ENCODE measurements at places on chromosomes 1 and 21. TPM values are rescaled to one million over a fixed set of nuclear protein-coding genes. Genes with fewer than 3 reads are reported as not detected.

GRCh38 chr1:101325144-101325543 is 88.3 kb downstream of the S1PR1 start:
- no peak for DNase-seq

MCOLN3 gene
- 12.4 TPM for total RNA-seq

UQCRHL gene
- total RNA-seq = 3.6 TPM

FRRS1 gene
- 39.1 TPM for total RNA-seq

OR2M3 gene
- not detected for total RNA-seq

NES gene
- total RNA-seq = 7.4 TPM

Measured in Calu3 (cell line).